NCI-H1105 (cell line): ENCODE measurements at places on chromosomes 4 and X.

GRCh38 chr4:105060628-105061027 is 86.0 kb upstream of the TET2 start:
- no peak for DNase-seq

- DNase-seq, result no peak
Observed at GRCh38 chrX:154032653-154033052, 13.0 kb upstream of the IRAK1 start.

GRCh38 chrX:137915466-137915865 is 349.5 kb downstream of the ZIC3 start:
- no peak for DNase-seq

- no peak for DNase-seq
Observed at GRCh38 chrX:112672788-112673560, 6.8 kb downstream of the LHFPL1 start.

DNA sequence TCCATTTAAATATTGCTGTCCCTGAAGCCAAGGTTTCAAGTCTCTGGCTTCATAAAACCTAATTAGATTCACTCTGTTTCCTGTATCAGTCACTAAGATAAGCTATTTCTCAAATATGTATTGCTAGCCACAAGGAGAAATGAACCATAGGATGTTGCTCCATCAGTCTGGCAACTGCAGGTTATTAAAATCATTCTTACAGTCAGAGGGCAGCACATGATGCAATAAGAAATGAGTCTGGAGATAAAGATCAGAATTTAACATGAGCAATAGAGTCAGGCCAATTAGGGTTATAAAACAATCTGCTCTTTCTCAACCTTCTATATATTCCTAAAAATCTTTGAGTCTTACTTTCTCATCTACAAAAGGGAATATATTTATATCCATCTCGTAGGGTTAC is 7.2 kb downstream of the PRKG2 start:
- DNase-seq, result no peak

DNA sequence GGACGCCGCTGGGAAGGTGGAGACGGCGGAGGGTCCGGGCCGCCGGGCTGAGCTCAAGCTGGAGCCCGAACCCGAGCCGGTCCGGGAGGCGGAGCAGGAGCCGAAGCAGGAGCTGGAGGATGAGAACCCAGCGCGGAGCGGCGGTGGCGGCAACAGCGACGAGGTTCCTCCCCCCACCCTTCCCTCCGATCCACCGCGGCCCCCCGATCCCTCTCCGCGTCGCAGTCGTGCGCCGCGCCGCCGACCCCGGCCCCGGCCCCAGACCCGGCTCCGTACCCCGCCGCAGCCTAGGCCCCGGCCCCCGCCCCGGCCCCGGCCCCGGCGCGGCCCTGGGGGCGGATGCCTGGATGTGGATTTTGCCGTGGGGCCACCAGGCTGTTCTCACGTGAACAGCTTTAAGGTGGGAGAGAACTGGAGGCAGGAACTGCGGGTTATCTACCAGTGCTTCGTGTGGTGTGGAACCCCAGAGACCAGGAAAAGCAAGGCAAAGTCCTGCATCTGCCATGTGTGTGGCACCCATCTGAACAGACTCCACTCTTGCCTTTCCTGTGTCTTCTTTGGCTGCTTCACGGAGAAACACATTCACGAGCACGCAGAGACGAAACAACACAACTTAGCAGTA is 483 bp downstream of the USP27X start:
- DNase-seq, result no peak

GRCh38 chr4:125573368-125573767 is 258.6 kb downstream of the FAT4 start:
- no peak for DNase-seq

DNA sequence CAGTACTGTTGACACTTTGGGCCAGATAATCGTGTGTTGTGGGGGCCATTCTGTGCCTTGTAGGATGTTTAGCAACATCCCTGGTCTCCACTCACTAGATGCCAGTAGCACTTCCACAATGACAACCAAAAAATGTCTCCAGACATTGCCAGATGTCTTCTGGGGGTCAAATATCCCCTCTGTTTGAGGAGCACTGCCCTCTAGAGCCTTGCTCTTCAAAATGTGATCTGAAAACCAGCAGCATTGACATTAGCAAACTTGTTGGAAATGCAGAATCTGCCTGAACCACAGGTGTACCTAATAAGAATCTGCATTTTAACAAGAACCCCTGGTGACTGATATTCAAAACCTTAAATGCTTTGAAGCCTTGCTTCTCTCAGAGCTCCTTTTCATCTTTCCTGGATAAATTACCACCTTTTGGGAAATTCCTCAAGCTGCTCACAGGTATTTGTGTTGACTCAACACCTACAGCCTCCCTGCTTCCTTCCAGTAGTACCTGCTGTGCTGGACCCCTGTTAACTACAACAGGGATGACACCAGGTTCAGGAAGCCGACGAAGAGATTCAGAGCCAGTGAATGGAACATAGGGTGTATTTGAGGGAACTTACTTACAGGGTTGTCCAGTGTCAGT is 459.0 kb upstream of the NR3C2 start:
- no peak for DNase-seq

DNA sequence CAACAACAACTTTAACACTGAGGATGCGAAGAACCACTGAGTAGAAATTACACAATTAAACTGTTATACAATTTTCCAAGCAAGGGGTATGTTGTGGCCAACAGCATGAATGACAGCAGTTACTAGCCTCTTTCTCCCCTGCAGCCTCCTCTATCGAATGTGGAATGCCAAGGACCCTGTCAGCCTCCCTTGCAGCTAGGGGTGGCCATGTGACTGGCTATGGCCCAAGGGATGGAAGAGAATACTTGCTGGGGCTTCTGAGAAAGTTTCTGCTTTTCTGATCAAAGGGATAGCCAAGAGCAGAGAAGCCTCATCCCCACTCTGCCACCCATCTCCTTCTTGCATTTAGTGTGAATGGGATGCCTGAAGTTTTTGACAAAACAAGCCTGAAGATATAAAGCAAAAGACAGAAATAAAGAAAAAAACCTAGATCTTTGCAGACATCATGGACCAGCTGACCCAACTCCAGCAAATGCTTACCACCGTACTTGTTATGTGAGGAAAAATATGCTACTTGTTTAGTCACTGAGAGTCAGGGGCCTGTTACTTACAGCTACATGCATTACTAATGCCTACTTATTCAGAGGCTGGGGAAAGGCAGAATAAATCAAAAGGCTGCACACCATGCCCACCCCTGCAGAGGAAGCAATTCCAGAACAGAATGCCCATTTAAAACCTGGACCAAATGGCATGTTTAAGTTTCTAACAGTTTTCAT is 32.0 kb downstream of the DCTD start:
- no peak for DNase-seq

- no peak for DNase-seq
Observed at GRCh38 chrX:139967300-139967699, 2.0 kb upstream of the CXorf66 start.

DNA sequence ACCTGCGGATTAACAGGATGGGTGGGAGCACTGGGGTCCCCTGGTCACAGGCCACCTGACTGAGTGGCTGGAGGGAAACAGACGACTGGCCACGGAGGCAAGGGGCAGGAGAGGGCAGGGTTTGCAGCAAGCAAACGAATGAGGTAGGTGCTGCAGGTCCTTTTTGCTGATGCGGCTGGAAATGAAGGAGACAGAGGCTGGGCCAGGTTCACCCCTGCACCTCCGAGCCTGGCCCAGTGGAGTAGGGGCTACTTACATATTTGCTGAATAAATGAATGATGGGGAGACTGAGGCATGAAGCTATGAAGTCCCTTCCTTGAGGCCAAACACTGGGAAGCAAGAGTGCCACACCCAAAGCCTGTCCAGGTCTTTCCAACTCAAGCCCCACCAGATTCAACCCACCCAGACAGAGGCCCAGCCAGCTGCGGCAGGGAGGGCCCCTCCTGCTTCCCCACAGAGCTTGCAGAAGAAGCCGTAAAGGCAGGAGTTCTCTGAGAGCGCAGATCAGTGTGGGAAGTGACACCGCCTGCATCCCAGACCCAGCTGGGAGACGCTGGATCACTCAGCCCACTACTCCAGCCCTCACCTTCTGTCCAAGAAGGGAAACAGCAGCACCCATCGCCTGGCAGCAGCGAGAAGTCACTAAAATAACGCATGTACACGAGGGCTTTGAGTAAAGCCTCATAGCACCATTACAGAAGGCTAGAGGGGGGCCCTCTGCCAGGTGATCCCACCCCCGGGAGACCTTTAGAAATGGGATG is 36.1 kb upstream of the C4orf50 start:
- DNase-seq, result no peak

- DNase-seq, result no peak
Observed at GRCh38 chr4:6437826-6438238, 34.6 kb downstream of the PPP2R2C start.

- DNase-seq, result no peak
Observed at GRCh38 chr4:175752664-175753063, 59.4 kb downstream of the GPM6A start.

DNA sequence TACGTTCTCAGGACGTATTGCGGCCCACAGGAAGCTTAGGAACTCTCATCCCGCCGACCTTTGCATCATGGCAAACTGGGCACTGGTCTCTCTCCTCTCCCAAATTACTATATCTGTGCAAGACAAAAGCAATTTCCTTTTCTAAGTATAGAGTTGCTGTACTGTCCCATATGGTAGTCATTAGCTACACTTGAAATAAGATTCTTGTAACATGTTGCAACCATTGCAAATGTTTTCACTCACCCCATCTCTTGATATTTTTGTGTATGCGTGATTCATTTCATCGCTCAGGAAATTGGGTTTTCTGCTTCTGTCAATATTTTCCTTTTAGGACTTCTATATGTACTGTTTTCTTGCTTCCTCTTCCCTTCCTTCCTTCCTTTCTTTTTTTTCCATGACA is 15.7 kb downstream of the ARMCX6 start:
- DNase-seq, result no peak

- no peak for DNase-seq
Observed at GRCh38 chr4:100880011-100880410, 362.2 kb upstream of the EMCN start.

DNA sequence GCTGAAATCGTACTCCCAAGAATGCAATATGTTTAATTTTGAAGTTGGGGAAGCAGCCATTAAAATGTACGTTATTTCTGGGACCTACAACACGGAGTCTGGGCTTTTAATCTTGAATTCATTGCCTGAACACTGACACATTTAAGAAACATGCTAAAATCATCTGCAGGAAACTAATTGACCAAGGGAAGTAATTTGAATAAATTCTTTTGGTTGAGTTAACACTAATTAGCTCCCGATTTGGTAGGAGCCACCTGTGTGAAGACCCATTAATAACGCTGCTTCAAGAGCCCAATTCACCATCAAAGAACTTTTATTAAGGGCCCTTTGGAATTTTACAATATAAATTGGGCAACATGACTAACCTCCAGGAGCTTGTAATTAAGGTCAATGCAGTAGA is 309.2 kb downstream of the RAB28 start:
- DNase-seq, result no peak

- no peak for DNase-seq
Observed at GRCh38 chr4:6689506-6689960, 4.1 kb upstream of the S100P start.

GRCh38 chr4:155738548-155738947 is 20.3 kb upstream of the GUCY1B1 start:
- no peak for DNase-seq

- no peak for DNase-seq
Observed at GRCh38 chr4:87388901-87389300, 2.1 kb downstream of the HSD17B11 start.

DNA sequence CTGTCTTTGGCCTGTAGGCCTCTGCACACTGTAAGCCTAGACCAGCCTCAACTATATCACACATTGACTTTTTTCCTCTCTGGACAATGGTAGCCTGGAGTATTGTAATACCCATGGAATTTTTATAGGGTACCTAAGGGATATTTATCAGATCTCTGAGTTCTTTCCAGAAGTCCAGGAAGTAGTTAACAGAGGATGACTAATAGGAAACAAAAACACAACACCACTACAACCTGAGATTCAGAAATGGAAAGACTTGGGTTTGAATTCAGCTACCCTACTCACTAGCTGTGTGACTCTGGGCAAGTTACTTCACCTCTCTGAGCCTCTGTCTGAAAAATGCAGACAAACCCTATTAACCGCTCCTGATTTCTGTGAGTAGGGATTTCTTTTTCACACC is 7.7 kb upstream of the STX18 start:
- no peak for DNase-seq

GRCh38 chr4:25001509-25001908 is 29.2 kb downstream of the LGI2 start:
- no peak for DNase-seq

DNA sequence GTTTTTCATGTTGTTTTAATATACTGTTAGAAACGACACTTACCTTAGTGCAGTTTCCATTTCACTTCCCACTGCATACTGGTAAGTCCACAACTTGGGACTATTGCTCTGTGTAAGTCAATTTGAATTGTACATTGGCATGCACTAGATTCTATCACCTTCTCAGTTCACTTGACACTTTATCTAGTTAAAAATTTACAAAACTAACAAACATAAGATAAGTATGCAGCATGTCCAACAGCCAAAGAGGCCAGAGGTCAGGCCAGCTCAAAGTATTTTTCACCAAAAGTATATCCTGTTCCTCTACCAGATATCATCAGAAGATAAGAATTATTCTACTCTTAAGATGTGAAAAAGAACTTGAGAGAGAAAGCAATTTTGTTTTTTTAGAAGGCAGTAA is 75.9 kb downstream of the QRFPR start:
- DNase-seq, result no peak

DNA sequence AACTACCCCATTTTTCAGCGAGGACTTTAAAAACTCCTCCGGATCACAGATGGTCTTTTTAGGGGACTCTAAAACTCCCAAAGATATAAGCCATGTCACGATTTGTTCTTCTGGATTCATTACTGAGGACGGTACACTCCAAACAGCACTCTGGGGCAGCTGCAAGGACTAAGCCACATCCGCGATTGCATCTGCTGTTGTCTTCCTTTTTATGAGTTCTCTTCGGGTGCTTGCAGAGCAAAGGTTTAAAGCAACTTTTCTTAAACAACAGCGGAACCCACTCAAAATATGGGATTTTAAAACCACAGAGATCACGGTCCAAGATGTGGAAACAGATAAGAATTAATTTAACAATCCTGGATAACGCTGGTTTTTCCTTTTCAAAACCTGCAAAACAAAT is at the start of gene ARHGEF6:
Gene ARHGEF6, minus strand, starts transcription at position 170 of the 400 bp plus-strand sequence. Its CDS starts 50 bp downstream, at position 120.
- DNase-seq, result no peak

- DNase-seq, result no peak
Observed at GRCh38 chrX:20521222-20521621, 254.5 kb upstream of the RPS6KA3 start.
